Endothelial cell of umbilical vein (primary cell): ENCODE measurements at places on chromosomes 12 and 14. TPM values are rescaled to one million over a fixed set of nuclear protein-coding genes. Genes with fewer than 3 reads are reported as not detected.

GRCh38 chr12:98893126-98893674, 248.1 kb downstream of the APAF1 start:
- DNase-seq, result no peak

BCAT1 gene
- total RNA-seq, result 267 and 296 TPM in 2 replicates

DNA sequence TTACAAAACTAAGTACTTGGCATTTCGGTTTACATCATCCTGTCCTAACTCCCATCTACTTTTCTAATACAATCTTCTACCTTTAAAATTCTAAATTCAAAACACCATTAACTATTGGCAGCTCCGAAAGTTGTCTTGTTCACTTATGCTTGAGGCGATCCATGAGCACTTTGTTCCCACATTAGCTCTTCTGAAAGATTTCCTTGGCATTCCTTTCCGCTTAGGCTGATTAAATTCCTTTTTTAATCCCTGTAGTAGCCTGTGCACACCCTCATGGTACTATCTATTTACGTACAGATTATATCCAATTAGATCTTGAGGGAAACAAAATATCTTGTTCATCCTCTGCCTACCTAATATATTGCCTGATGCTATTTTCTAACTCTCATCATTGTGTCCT, 480.7 kb downstream of the PRKD1 start:
- no peak for DNase-seq

FAR2 gene
- 61.7 and 66.3 TPM in 2 replicates for total RNA-seq

DNA sequence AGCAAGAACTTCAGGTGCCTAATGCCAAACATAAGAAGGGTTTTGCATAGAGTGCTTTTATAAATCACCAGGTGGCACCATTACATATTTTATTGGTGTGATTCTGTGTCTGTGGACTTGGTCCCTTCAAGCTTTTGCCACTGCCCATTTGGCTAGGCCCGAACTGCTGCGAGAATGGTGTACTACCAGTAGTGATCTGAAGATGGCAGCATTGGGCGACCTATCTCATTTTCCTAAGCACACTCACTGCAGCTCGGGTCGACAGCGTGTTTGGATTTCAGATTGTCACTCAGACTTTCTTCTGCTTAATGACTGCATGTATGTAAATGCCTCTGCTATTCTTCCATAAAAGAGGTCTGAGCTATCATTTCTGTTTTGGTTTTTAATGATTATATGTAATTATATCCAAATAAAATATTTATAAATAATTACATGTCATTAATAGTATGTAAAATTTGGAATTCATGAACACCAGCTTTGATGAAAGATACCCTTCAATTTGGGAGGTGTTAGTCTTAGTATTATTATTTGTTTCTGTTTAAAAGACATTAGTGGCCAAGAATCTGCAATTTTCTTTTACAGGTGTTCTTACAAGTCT, 78.5 kb downstream of the TPH2 start:
- peak; percentile 82 for DNase-seq

NKX2-8 gene
- not detected in 2 replicates for total RNA-seq

- no peak for DNase-seq
Measured at GRCh38 chr12:131217024-131217586, 263.4 kb downstream of the ADGRD1 start.

GRCh38 chr12:52063082-52063924, 6.5 kb upstream of the ATG101 start:
- DNase-seq, result no peak

DNA sequence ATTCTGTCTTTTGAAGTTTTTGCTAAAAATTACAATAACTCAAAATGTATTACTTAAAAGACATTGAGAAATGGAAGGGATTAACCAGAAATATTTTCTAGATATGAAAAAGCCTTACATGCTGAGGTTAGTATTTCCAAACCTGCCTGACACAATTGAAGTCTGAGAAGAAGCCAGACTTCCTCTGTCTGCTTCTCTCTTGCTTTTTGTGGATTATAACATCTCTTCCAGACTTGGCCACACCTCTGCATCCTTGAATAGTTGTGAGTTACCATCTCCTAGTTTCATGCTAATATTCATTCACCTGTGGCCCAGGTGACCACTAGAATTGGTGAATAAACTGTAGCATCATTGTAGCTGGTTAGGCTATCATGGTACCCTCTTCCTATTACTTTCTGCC, 497.6 kb downstream of the SLC16A7 start:
- no peak for DNase-seq

DNA sequence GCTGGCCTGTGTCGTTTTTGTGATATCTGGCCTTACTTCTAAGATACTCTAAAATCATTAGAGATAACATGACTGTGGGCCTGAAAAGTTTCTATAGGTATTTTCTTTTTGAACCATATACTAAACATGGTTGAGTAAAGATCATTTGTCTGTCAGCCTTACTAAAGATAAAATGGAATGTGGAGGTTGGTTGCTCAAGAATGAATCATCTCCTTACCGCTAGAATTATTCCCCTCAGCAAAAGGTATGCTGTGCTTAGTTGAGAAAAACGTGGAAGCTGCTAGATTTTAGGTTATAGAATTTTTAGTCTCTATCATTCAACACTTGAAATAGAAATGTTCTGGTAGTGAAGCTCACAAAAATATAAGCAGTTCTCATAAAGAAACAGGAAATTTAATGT, 407.3 kb downstream of the AEBP2 start:
- peak; percentile 26 for DNase-seq

DNA sequence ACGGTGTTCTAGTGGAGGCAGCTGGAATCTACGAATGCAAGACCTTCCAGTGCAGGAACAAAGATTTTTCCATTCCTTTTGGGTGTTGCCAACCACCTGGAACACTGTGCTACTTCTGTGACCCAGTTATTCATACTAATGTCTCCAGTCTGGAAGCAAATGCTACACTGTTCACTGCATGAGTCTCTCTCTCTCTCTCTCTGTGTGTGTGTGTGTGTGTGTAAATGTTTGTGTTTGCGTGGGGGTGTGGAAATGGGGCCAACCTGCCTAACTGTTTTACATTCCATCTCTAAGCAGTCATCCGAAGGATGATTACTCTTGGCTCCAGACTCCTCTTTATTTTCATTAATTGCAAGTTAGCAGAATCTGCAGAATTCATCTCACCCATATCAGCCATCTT, 29.9 kb upstream of the YBX3 start:
- DNase-seq, result no peak

DNA sequence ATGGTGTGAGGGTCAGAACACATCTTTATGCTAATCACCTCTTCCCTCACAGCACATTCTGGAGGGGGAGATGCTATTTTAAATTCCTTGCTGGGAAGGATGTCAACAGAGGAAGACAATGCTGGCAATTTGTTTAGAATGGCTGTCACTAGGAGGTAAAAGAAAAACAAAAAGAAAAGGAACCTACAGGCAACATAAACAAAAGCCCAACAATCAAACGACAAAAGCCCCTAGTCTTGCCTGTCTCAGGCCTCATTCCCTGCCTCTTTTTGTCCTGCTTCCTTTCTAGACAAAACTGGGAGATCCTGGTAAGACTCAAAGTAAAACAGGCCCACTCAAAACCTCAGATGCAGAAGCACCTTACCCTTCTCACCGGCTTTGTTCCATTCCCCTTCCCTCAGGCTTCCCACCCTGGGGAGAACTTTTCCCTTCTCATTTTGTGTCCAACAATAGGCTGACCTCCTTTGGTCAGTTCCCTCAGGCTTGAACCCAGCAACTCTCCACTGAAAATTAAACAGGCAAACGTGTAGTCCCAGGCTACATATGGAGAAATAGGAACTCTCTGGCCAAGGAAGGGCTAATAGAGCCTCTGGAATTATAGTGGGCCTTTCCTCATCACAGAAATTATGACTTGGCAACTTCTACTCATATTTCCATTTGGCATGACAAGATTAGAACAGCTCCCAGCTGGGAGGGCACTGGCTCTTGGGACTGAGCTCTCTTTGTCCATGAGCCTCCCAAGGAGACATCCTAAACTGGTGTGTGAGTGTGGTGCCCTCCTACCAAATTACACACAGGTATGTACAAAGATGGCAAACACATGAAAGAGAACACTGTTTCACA, 193.0 kb downstream of the MON2 start:
- DNase-seq, result peak; percentile 8

DNA sequence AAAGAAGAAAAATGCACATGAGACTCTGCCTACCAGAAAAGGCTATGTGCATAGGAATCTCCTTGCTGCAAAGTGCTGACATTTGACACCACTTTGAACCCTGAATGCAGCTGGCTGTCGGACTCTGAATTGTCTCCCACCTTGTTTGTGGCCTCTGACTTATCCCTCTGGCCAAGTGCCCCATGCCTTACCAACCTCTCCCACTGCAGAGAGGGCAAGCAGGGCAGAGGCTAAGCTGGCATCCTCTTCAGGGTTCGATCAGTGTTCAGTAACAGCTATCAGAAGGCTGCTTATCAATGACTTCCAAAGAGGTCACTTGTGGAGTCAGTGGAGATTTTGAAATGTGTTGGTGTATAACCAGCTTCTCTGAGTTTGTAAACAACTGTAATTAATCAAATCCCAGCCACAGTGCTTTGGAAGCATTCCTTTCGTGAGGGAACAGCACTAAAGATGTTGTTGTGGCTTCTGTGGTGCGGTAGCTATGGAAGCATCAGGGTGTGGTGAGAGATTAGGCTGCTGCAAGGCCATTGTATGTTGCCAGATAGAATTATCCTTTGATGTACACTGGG, 22.6 kb upstream of the BMP4 start:
- no peak for DNase-seq

- no peak for DNase-seq
Measured at GRCh38 chr14:96058576-96059200, 19.5 kb downstream of the C14orf132 start.

DNA sequence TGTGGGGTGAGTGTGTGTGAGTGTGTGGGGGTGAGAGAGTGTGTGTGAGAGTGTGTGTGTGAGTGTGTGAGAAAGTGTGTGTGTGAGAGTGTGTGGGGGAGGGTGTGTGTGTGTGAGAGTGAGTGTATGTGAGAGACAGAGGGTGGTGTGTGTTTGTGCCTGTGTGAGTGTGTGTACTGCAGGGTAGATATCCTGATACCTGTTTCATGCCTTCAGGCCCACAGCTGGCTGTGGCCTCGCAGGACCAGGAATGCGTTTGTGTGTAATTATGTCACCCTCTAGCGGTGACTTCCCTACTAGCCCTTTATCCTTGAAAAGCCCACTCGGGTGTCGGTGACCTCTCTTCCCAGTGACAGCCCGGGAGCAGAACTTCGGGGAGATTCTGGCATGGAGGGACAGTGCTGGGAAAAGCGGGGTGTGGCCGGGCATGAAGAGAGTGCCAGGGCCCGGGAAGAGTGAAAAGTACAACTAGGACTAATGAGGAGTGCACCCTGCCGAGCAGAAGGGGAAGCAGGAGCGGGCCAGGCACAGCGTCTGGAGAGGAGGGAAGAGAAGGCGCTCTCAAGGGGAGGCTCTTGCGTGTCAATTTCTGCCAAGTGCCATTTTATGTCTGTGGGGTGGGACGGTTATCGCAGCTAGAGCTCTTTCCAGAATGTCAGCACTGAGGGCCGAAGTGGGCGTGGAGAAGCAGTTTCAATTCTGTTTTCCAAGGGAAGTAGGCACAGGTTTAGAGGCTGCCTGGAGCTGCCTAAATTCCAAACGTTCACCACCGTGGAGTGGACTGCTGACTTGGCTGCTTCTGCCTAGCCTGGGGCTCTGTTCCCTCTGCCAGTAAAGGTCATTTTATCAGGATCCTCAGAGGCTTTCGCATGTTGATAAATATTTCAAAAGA, 11.0 kb upstream of the FBXL14 start:
- peak; percentile 81 for DNase-seq

INSM2 gene
- not detected in 2 replicates for total RNA-seq

ENDOU gene
- not detected in 2 replicates for total RNA-seq

CD9 gene
- 379 and 504 TPM in 2 replicates for total RNA-seq

DNA sequence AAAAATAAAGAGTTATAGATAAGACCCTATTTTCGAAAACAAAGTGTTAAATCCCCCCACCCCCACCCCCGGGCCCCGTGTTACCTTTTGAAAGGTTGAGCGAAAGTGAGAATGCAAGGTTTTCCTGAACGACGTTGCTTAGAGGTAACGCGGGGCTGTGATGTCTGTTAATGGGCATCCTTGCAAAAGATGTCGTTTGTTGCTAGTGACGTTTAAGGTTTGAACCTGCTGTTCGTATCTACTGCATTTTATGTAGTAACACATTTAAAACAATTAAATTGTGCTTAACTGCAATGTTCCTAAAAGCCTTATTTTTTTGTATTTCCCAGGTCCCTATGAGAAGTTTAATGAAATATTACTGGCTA, 1.2 kb downstream of the CPSF6 start:
- peak; percentile 14 for DNase-seq

DNA sequence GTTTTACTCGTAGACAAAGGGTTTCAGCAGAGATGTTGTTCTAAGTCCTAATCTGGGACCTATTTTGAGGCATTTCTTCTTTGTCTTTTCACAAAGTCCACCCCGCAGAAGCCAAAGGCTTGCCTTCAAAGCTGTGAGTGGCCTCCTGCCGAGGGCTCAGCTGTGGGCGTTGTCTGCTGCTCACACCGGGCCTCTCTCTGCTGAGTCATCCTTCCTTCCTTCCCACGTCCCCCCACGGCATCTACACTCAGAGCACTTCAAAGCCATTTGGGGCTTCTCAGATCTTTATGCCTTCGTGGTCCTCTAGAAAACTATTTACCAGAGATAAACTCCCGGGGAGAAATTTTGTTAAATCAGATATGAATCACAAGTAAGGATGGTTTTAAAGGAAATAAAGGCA, 115.9 kb upstream of the TMPO start:
- peak; percentile 80 for DNase-seq

- no peak for DNase-seq
Measured at GRCh38 chr12:71478270-71478669, 38.7 kb downstream of the LGR5 start.

- DNase-seq, result no peak
Measured at GRCh38 chr12:107443320-107444090, 242.1 kb upstream of the PWP1 start.

DNA sequence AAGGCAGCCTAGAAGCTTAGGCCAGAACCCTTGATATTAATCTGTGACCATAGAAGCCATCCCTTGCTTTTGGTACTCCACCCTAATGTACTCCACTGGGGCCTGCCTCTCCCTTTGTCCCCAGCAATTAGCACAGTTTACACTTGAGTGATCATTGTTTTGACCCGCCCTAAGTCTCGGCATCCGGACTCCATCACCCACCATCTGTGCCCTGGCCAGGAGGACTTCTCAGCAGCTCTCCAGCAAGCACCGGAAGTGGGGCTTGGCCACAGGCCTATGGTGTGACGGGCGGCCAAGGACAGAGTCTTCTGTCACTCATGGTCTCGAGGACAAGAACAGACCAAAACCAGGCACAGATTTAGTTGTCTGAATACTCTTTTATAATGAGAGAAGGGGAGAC, 126.5 kb upstream of the NTF3 start:
- DNase-seq, result no peak

DNA sequence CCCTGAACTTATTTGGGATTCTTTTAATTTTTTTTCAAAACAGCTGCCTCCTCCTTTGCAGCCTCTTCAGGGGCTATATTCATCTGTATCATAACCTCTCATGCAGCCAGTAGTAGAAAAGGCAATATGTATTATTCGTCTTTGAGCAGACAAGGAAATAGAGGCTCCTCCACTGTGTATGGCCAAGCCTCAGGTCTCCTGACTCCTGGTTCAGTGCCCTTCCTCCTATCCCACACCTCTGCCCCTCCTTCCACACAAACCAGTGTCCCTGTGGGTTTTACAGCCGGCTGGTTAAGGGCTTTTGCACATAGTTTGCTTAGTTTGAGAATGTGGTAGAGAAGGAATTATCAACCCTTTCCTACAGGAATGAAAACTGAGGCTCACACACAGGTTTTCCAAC, 8.8 kb upstream of the ACVRL1 start:
- DNase-seq, result no peak

CCDC38 gene
- not detected in 2 replicates for total RNA-seq

TRPV4 gene
- total RNA-seq, result 8.8 and 12.3 TPM in 2 replicates
